ENCODE measurements at places on chromosomes 12 and 14.

- no peaks in the 10 kb centered on the region for H3K4me1 ChIP-seq
- H3K4me3 ChIP-seq, result no peak overlapping the region
- H3K27me3 ChIP-seq, result no peaks in the 10 kb centered on the region
- DNase-seq, result no peak
- H3K36me3 ChIP-seq, result no peaks in the 10 kb centered on the region
Observed at GRCh38 chr14:90828642-90829487, 12.6 kb upstream of the TTC7B start.

DNA sequence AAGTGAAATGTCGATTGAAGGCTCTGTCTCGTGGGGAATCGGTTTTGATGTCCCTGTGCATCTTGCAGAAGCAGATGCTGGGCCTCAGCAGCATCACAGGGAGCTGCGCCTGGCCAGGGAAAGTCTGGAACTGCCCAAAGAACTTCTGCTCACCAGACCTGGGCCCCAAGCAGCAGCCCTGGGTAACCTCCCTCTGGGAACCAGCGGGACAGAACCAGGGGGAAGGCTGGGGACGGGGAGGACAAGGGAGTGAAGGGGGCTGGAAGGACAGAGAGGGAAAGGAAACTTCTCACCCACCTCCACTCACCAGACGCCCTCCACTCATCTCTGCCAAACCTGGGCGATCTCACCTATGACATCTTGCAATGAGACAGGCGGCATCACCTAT, 26.8 kb upstream of the C14orf180 start:
- no peak overlapping the region for H3K27ac ChIP-seq
- H3K4me3 ChIP-seq, result no peak overlapping the region
- no peaks in the 10 kb centered on the region for H3K4me1 ChIP-seq
- H3K36me3 ChIP-seq, result no peaks in the 10 kb centered on the region
- H3K27me3 ChIP-seq, result no peaks in the 10 kb centered on the region

DNA sequence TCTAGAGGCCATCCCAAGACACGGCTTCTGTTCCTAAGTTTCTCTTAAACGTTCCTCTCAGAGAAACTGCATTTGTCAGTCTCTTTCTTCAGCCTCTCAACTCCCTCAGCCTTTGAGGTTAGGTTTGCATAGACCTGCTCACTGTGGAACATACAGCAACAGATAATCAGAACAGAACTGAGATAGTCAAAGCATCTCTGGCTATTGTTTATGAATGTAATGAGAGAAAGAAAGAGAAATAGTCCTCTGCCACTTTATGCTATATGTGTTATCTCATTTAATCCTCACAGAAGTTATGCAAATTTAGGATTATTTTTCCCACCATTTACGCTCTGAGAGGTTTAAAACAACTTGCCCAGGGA, 190.6 kb downstream of the PHLDA1 start:
- H3K27me3 ChIP-seq, result no peaks in the 10 kb centered on the region
- H3K4me3 ChIP-seq, result no peak overlapping the region
- DNase-seq, result no peak
- no peak overlapping the region for H3K27ac ChIP-seq
- H3K36me3 ChIP-seq, result no peaks in the 10 kb centered on the region

GRCh38 chr12:51591016-51591901, at the start of gene SCN8A:
TSS of gene SCN8A (plus strand) at chr12:51591233. CDS start at chr12:51662818, 71,585 bp downstream.
- peak within 1 kb of the TSS; percentile 79 for H3K4me3 ChIP-seq
- no peak within 1 kb of the TSS for H3K27ac ChIP-seq
- H3K27me3 ChIP-seq, result no peaks in the 10 kb centered on the region

GRCh38 chr12:3202734-3203446, 125.7 kb downstream of the TSPAN9 start:
- no peak overlapping the region for H3K27ac ChIP-seq
- no peaks in the 10 kb centered on the region for H3K36me3 ChIP-seq
- H3K4me1 ChIP-seq, result peaks cover 4% of the 10 kb centered on the region
- DNase-seq, result peak; percentile 62
- H3K27me3 ChIP-seq, result peaks cover 6% of the 10 kb centered on the region

GRCh38 chr12:124655698-124656516, 88.5 kb upstream of the NCOR2 start:
- H3K27ac ChIP-seq, result peak overlapping the region; percentile 41
- no peaks in the 10 kb centered on the region for H3K27me3 ChIP-seq
- H3K36me3 ChIP-seq, result no peaks in the 10 kb centered on the region
- no peak overlapping the region for H3K4me3 ChIP-seq

- no peaks in the 10 kb centered on the region for H3K27me3 ChIP-seq
- H3K4me1 ChIP-seq, result peaks cover 2% of the 10 kb centered on the region
- DNase-seq, result no peak
- no peak overlapping the region for H3K4me3 ChIP-seq
- H3K36me3 ChIP-seq, result no peaks in the 10 kb centered on the region
Observed at GRCh38 chr14:22282949-22283348, 306.1 kb downstream of the DAD1 start.

GRCh38 chr14:102717276-102717675, 60.0 kb upstream of the TRAF3 start:
- no peak overlapping the region for H3K4me3 ChIP-seq
- no peaks in the 10 kb centered on the region for H3K36me3 ChIP-seq
- no peaks in the 10 kb centered on the region for H3K27me3 ChIP-seq
- H3K27ac ChIP-seq, result no peak overlapping the region
- DNase-seq, result no peak

DNA sequence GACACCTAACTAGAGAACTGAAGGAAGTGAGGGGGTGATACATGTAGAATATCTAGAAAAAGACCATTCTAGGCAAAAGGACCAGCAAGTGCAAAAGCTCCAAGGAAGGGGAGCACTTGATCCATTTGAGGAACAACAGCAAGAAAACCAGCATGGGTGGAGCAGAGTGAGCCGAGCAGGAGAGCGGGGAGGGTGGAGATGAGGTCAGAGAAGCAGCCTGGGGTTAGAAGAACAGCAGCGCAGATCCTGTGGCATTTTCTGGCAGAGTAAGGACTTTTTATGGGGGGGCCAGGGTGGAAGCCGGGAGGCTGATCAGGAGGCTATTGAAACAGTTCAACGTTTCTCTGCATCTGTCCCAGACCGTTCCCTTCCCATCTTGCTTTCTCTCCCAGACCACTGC, 24.5 kb upstream of the TMCC3 start:
- no peak overlapping the region for H3K4me3 ChIP-seq
- H3K4me1 ChIP-seq, result no peaks in the 10 kb centered on the region
- H3K27ac ChIP-seq, result no peak overlapping the region

GRCh38 chr12:10363914-10364814, 25.7 kb downstream of the KLRK1 start:
- H3K27ac ChIP-seq, result peak overlapping the region; percentile 51
- no peaks in the 10 kb centered on the region for H3K27me3 ChIP-seq
- no peak overlapping the region for H3K4me3 ChIP-seq

DNA sequence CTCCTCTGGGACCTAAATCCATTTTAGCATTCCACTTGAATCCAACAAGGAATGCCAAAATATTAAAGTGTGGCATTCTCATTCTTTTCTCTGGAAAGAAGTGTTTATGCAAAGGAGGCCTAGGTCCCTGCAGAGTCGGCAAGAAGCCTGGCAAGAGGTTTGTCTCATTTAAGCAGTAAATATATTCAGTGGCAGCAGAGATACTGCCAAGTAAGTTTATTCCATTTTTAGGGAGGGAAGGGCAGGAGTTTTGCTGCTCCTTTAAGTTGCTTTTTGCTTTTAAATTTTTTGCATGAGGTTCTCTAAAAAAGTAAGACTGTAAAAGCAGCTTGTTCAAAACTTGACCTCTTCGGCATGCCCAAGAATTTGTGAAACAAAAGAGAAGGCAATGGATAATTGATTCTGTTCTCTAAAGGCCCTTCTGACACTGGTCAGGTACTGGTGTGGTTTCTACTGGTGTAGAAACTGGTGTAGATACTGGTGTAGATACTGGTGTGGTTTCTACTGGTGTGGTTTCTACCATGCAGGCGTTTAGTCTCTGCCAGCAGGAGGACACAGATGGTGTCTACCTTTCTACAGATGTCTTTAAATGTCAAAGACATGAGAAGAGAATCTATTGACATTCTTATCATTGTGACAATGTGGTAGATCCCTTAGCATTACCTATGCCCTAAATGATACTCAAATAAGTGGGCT, 107.3 kb downstream of the SAMD4A start:
- DNase-seq, result no peak
- no peaks in the 10 kb centered on the region for H3K36me3 ChIP-seq
- H3K4me1 ChIP-seq, result peaks cover 21% of the 10 kb centered on the region
- H3K4me3 ChIP-seq, result no peak overlapping the region

- peaks cover 8% of the 10 kb centered on the region for H3K4me1 ChIP-seq
- no peaks in the 10 kb centered on the region for H3K27me3 ChIP-seq
- no peak overlapping the region for H3K4me3 ChIP-seq
- peak; percentile 73 for DNase-seq
- no peak overlapping the region for H3K27ac ChIP-seq
- H3K36me3 ChIP-seq, result no peaks in the 10 kb centered on the region
Observed at GRCh38 chr12:47767216-47767724, 5.8 kb upstream of the SLC48A1 start.

DNA sequence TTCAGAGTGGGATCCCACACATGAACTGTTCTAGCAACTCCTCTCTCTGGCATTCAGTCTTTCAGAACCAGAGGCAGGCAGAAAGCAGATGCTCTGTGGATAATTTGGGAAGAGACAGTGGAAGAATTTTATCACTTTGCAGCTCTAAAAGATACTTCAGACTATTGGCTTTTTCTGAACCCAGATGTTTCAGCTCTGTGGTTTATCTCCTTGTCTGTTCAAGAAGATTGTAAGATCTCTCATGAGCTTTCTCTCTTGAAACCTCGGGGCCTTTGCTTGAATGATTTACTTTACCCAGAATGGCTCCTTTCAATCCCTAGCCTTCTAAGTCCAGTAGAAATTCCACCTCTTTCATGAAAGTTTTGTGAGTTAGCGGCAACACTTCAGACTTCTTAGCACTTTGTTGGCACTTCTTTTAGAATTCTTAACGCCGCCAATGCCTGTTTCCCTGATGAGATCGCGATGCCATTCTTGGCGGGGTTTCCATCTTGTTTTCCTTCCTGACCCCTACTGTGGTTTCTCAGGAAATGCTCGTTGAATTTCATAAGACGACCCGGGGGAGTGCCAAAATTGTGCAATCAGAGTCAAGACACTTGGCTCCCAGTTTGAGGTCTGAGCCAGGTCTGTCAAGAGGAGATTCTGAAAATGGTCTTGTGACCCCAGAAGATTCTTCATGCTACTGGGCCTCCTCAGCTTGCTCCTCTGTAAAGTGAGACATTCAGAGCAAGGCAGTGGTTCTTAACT, 107.0 kb upstream of the PRICKLE1 start:
- no peak overlapping the region for H3K4me3 ChIP-seq
- DNase-seq, result no peak
- H3K4me1 ChIP-seq, result peaks cover 6% of the 10 kb centered on the region
- no peak overlapping the region for H3K27ac ChIP-seq
- no peaks in the 10 kb centered on the region for H3K27me3 ChIP-seq
- no peaks in the 10 kb centered on the region for H3K36me3 ChIP-seq

- H3K27ac ChIP-seq, result no peak overlapping the region
- H3K4me3 ChIP-seq, result no peak overlapping the region
- H3K36me3 ChIP-seq, result no peaks in the 10 kb centered on the region
Observed at GRCh38 chr14:92386165-92386564, 63.2 kb downstream of the SLC24A4 start.

- H3K4me3 ChIP-seq, result no peak overlapping the region
- peak; percentile 90 for DNase-seq
- H3K36me3 ChIP-seq, result no peaks in the 10 kb centered on the region
- H3K27me3 ChIP-seq, result no peaks in the 10 kb centered on the region
- H3K27ac ChIP-seq, result no peak overlapping the region
Observed at GRCh38 chr12:75960086-75960910, 71.3 kb downstream of the PHLDA1 start.

- H3K36me3 ChIP-seq, result no peaks in the 10 kb centered on the region
- no peak for DNase-seq
- H3K4me3 ChIP-seq, result no peak overlapping the region
- no peak overlapping the region for H3K27ac ChIP-seq
Observed at GRCh38 chr12:96526110-96526509, 36.7 kb downstream of the CFAP54 start.

DNA sequence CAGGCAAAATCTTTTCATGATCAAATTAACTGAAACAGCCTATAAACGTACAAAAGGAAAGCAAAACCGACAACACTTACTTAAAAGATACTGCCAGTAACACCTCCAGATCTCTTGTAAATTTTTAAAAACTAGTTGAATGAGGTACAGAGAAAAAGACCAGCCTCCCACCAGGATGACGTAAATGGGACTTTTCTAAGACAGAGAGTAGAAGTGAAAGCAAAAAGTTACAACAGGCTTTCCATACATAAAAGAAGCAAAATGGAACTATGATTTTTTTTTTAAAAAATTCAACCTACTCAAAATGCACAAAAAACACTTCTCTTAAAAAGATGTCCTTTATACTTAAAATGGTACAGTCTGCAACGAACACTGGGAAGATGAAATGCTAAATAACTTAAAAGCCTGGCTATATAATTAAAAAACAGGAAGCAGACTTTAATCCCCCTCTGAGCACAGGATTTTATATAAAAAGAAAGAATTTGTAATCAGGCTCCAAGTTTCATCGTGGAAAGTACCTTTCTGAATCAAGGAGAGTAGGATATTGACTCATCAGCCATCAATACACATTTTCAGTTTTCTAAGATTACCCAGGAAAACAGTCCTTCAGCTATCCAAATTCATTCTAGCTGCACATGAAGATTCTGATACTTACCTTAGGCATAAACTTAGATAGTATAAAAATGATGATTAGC, 14.2 kb upstream of the MYO1A start:
- H3K4me1 ChIP-seq, result no peaks in the 10 kb centered on the region
- peaks cover 11% of the 10 kb centered on the region for H3K36me3 ChIP-seq
- H3K27me3 ChIP-seq, result no peaks in the 10 kb centered on the region
- no peak for DNase-seq
- H3K27ac ChIP-seq, result no peak overlapping the region

DNA sequence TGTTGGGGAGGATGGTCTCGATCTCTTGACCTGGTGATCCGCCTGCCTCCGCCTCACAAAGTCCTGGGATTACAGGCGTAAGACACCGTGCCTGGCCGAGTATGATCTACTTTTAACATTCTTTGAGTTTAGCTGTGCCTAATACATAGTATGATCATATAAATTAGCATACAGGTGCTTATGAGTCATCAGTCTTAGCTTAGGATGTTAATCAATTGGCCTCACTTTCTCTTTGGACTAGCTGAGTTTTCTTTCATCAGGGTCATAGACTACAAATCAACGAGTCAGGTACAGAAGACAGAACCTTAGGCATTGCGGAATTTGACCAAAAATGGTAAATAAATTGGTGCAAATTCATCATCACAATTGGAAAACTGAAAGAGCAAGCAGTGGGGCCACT, 2.2 kb downstream of the SLC25A21 start:
- no peak overlapping the region for H3K4me3 ChIP-seq
- H3K4me1 ChIP-seq, result no peaks in the 10 kb centered on the region
- no peak overlapping the region for H3K27ac ChIP-seq
- H3K27me3 ChIP-seq, result no peaks in the 10 kb centered on the region

- H3K27ac ChIP-seq, result no peak overlapping the region
- H3K36me3 ChIP-seq, result no peaks in the 10 kb centered on the region
- no peaks in the 10 kb centered on the region for H3K27me3 ChIP-seq
- no peak for DNase-seq
- H3K4me1 ChIP-seq, result no peaks in the 10 kb centered on the region
- no peak overlapping the region for H3K4me3 ChIP-seq
Observed at GRCh38 chr12:86744547-86745212, 488.5 kb upstream of the MGAT4C start.

DNA sequence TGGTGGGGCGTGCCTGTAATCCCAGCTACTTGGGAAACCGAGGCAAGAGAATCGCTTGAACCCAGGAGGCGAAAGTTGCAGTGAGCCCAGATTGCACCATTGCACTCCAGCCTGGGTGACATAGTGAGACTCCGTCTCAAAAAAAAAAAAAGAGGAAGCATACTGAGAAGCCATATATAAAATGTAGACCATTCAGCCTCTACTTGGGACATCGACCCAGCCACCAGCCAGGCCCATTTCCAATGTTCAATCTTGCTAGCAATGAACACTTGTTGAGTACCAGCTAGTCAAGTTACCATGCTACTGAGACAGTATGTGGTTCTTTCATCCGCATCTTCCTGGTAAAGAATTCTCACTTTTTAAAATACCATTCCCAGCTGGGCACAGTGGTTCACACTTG, 33.4 kb upstream of the RASSF8 start:
- no peaks in the 10 kb centered on the region for H3K27me3 ChIP-seq
- no peak overlapping the region for H3K27ac ChIP-seq
- H3K4me1 ChIP-seq, result no peaks in the 10 kb centered on the region
- no peak overlapping the region for H3K4me3 ChIP-seq
